ENCODE measurements at places on chromosomes 1 and 21. TPM values are rescaled to one million over a fixed set of nuclear protein-coding genes. Genes with fewer than 3 reads are reported as not detected.

The SLAMF6 gene
- not detected for total RNA-seq

The PRAMEF12 gene
- not detected for total RNA-seq

The SERINC2 gene
- total RNA-seq: 258 TPM

The RBM8A gene
- 381 TPM for total RNA-seq

The DISC1 gene
- total RNA-seq: 0.99 TPM

The UBXN10 gene
- total RNA-seq: not detected

The RAD54L gene
- total RNA-seq: 33.1 TPM

The KRTAP19-3 gene
- total RNA-seq: not detected

The CYP4A11 gene
- not detected for total RNA-seq

The GJA4 gene
- not detected for total RNA-seq

The PLA2G4A gene
- 7.5 TPM for total RNA-seq

The CNKSR1 gene
- total RNA-seq: 16.8 TPM

The DMRTA2 gene
- total RNA-seq: 6.5 TPM

All from airway epithelial cell (primary cell).